ENCODE measurements at places on chromosomes 16 and 17.

DNA sequence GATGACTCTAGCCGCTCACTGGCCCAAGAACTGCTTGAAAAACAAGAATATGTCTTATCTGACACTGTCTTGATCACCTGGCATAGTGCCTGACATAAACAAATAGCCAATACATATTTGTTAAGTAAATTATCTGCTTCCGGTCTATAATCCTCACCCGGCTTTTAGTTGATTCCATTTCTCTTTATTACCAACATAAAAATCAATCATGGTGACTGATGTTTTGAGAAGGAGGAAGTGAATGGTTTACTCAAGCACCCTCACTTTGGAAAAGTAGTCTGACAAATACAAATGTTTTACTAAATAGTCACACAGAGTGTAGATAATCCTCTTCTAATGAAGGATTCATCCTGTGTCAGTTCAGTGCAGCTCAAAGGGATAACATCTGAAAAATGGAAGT is 47.0 kb downstream of the SKAP1 start:
- no peak for DNase-seq

DNA sequence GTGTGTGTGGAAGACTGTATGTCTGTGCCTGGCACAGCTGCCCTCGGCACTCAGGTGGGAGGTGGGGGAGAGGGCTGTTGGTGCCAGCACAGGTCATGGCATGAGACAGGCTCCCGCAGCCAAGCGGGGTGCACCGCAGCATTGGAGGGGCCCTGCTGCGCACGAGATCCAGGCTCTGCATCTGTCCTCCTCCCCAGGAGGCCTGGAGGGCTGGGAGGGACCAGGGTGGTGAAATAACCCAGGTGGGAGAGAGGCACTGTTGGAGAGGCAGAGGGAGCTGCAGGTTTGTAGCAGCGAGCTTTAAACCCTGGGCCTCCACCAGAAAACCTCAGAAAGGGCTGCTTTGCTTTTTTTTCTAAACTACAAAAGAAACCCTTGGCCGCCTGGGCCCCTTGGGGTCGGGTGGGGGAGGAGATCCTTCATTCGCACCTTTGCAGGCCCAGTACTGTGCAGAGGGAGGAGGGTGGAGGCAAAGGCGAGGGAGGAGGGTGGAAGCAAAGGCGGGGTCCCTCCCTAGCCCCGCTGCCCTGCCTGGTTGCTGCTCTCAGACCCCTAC is 241.7 kb downstream of the SEC14L1 start:
- DNase-seq: no peak

DNA sequence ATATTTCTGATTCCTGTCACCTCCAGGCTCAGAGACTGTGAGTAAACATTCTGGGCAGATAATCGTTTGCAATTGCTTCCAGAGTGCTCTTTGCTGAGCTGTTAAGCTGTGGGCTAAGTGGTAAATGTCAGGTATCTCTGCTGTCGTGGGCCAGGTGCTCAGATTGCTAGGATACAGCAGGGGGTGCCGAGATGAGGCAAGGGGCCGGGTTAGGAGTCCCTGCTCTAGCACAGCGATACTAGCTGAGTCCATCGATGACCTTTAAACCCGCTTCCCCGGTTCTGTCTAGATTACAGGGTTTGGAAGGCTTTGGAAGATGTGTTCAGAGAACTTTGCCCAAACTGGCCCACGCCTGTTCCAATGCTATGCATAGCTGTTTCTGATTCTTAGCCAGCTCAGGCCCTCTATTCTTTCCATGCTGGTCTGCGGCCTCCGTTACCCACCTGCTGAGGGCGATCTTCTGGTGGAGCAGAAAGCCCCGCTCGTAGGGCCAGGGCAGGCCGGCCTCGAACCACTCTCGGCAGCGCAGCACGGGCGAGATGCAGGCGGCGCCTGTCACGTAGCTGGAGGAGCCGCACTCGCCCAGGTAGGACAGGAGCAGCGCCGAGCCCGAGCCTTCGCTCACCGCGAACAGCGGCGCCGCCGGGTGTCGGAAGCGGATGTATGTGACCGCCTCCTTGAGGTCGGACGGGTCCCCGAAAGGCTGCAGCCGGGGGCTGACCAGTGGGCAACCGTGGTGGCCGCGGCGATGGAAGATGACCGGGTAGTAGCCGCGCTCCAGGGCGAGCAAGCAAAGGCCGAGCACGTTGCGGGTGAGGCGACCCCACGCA is 979 bp downstream of the ABHD15 start:
- DNase-seq: no peak

- no peak for DNase-seq
Measured at GRCh38 chr17:78368348-78368747, 8.5 kb upstream of the SOCS3 start.

- DNase-seq: no peak
Measured at GRCh38 chr16:72768591-72768990, 279.3 kb downstream of the ZFHX3 start.

DNA sequence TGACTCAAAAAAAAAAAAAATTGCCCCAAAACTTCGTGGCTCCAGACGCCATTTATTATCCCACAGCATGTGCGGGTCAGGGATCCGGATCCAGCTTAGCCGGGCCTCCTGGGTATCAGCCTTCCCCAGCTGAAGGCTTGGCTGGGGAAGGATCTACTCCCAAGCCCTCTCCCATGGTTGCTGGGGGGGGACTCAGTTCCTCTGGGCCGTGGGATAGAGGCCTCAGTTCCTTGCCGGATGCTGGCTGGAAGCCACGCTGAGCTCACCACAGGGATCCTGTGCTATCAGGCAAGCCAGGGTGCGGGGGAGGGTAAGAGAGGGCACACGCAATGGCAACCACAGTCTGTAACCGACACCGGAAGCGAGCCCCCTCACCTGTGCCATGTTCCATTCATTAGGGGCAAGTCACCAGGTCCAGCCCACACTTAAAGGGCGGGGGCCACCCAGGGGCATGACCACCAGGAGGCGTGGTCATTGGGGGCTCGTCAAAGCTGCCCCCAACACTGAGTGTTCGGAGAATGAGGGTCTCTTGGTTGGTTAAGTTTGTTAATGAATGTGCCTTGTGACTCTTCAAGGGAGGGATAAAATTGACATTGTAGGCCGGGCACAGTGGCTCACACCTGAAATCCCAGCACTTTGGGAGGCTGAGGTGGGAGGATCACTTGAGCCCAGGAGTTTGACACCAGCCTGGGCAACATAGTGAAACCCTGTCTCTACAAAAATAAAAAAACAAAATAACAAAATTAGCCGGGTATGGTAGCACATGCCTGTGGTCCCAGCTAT is 210.0 kb upstream of the GSE1 start:
- DNase-seq: no peak

Data from left renal pelvis (tissue), 4 donors.